ENCODE measurements at places on chromosomes 16 and 17. TPM values are rescaled to one million over a fixed set of nuclear protein-coding genes. Genes with fewer than 3 reads are reported as not detected.

GRCh38 chr17:72404872-72405271 is 284.1 kb downstream of the SOX9 start:
- no peak for DNase-seq

GRCh38 chr17:81659038-81659437 is 2.7 kb upstream of the PDE6G start:
- DNase-seq: no peak

DNA sequence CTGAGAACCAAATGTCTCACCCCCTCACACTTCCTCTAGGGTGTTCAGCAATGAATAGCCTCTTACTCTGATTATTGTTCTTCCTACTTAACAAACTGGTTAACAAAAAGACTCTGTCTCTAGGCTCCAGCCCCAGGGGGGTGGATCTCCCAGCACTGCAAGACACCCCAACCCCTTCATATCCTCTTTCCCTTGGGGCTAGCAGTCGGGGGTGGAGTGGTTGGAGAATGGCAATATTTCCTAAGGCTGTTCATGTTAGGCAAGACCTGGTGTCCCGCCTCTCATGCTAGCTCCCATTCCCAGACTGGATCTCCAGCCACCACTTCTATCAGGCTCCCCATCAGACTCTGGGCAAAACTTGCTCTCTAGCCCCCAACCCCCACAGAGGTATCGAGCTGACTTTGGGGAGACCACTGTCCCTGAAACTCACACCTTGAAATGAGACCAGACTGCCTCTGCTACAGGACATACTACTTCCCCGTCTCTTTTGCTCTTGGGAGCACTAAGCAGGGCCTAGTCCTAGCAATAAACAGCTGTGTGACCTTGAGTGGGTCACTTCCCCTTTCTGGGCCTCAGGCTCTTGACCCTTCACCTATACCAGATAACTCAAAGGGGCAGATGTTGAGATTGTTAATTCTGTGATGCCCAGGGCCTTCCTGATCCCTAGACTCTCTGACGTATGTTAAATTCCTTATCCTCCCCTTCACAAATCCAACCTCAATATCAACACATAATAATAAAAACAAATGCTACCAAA is 2.4 kb downstream of the SLC25A35 start:
- no peak for DNase-seq

- DNase-seq: no peak
These were observed 20.0 kb upstream of the IL17C start for GRCh38 chr16:88618182-88618955.

DNA sequence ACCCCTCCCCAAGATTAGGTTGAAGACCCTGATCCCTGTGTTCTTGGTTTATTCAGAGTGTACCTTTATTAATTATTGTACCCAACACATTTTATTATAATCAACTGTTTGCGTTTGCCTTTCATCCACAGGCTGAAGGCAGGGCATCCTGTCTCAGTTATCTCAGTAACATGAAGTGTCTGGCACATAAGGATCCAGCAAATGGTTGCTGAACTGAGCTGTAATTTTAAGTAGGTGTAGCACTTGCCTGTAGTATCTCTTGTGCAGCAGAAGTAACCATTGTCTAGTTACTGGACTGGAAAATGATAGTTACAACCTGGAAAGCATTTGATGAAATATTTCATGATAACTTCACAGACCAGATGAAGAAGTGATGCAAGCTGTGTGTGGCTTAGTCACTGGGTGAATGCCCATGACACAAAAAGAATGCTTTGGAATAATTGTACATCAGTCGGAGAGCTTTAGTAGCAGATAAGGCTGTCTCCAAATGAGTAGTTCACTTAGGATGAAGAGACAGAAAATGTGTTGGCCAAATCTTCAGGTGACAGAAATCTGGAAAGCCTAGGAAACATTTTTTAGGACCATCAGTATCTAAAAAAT is 56.6 kb downstream of the ESRP2 start:
- DNase-seq: no peak

- DNase-seq: no peak
These were observed 1.8 kb upstream of the GINS2 start for GRCh38 chr16:85690469-85691064.

DNA sequence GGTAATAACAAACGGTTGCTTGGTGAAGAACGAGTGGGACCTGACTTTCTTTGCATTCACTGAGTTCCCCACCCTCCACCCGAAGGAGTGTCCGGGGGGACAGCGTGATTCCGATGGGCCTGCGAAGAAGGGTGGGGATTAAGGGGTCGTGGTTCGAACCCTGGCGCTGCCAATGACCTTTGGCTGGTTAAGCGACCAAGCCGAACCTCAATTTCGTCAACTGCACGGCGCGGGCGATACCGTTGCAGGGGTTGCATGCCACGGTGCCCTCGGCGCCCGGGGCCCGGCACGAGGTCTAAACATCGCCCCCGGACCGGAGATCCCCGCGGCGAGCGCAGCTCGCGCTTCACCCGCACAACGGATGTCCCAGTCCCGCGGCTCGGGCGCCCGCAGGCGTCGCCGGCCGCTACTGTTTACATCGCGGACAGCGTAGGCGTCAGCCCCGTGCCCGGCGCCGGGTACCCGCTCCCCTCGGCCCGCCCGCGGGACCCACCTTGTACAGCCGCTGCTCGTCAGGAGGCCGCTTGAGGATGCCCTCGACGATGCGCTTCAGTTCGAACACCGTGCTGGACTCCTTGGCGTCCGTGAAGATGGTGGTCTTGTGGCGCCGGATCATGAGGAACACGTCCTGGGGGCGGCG is 460 bp downstream of the ELOB start:
- no peak for DNase-seq

Gene TPSAB1
- total RNA-seq: not detected

Gene KRTAP3-1
- total RNA-seq: not detected
